Stimulated activated CD8-positive, alpha-beta memory T cell treated with anti-CD3 and anti-CD28 coated beads, Interleukin-7, amount 100 ng/mL, for 4 hours (primary cell): ENCODE measurements at places on chromosomes 3 and 15.

DNA sequence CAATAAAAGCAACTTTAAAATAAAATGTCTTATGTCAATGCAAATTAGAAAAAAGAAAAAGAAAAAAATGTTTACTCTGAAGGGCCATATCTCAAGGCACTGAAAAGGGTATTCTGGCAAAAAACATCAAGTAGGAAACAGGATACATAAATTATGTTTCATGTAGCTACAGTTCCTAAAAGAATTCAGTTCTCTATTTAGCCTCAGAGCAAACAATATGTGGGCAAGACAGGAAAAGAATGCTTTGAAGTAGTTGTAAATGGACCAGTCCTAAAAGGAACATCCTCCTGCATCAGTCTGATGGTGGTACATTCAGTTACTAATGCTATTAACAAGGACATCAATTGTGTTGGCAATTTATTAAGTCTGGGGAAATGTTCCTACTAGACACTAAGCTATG is 8.1 kb downstream of the COMMD2 start:
- DNase-seq, result no peak

DNA sequence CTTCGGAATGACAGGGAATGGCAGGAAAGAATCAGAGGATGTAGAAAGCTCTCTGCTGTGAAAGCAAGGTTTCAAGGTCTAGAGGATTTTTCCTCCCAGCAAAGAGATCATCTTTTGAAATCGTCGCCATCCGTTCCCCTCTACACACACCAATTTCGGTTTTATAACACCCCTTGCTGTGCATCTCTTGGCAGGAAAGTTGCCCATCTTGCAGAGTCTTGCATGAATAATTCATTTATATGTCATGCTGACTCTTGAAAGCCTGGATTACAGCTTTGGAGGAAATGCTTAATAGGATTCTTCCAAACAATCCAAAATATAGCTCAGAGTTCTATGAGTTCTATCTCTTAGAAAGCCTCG is 262.7 kb downstream of the CHL1 start:
- DNase-seq, result no peak

DNA sequence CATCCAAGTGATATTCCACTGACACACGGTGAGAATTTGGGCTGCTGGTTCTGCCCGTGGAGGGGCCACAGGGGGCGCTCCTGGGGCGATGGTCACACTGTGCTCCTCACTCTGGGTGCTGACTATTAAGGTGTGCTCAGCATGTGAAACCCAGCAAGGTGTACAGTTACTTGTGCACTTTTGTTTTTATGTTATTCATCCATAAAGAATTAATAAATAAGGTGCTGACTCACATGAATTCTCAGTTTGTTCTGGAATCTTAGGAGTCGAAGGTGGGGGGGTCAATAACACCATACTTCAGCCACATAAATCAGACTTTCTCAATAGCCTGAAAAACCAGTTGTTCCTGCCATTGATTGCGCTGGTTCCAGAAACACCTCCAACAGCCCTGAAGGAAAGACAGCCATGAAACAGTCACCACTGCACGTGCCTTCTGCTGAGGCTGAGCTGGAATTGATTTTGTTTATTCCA is 53.5 kb upstream of the SPATA12 start:
- DNase-seq, result no peak

DNA sequence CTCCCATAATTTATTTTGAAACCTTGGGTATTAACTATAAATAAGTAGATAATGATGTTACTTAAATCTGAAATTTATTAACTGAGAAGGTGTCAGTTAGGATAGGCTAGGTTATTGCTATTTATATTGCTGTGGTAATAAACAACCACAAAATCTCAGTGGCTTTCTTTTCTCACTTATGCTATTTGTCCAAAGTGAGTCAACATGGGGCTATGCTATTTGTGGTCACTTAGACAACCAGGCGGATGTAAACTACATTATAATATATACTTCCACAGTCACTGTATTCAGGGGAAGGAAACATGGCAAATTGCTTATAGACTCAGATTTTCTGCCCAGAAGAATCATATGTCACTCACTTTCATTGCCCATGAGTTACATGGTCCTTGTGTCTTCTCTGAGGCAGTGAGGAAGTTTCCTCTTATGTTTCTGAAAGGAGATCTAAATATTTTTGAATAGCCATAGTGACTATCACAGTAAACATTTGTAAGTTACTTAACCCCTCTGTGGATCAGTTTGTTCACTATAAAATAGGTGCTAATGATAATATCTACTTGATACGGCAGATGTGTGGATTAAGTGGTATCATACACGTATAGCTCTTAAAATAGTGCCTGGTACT is 19.8 kb downstream of the HMG20A start:
- no peak for DNase-seq

DNA sequence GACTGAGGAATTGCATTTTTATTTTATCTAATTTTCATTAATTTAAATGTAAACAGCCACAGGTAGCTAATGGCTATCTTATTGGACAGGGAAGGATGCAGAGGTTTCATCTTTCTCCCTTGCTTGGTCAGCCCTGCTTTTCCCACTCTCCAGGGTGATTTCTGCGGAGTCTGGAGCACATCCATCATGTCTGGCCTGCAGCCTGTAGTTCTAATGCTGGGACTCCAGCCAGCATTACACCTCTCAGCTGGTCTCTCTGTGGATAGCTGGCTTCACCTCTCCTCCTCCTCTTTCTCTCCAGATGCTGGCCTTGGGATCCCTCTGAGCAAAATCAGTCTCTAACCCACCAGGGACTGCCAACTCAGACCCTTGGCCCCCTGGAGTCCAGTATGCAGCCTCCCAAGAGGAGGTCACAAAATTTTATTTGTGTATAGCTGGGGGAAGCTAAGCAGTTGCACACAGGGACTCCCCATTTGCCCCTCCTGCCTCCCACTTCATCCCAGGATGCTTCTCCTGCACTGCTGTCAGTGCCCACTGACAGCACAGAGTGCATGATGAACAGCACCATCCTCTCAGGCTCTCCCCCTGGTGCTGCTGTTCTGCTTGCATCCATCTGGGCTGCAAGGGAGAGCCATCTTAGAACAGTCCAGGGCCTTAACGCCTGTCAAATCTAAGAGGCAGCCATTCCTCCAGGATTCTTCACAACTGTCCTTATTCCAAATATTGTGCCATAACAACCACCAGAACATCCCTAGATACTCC is 1.7 kb downstream of the BFSP2 start:
- DNase-seq, result no peak

GRCh38 chr3:99211309-99211708 is 309.8 kb upstream of the DCBLD2 start:
- no peak for DNase-seq

GRCh38 chr3:106172780-106173179 is 304.0 kb upstream of the CBLB start:
- no peak for DNase-seq

- DNase-seq, result no peak
Observed at GRCh38 chr3:185712337-185712736, 112.5 kb downstream of the IGF2BP2 start.

- no peak for DNase-seq
Observed at GRCh38 chr3:161851941-161852566, 355.4 kb downstream of the OTOL1 start.

- no peak for DNase-seq
Observed at GRCh38 chr3:59527493-59527892, 477.7 kb upstream of the CFAP20DC start.

- no peak for DNase-seq
Observed at GRCh38 chr15:92166029-92166428, 227.7 kb upstream of the ST8SIA2 start.

DNA sequence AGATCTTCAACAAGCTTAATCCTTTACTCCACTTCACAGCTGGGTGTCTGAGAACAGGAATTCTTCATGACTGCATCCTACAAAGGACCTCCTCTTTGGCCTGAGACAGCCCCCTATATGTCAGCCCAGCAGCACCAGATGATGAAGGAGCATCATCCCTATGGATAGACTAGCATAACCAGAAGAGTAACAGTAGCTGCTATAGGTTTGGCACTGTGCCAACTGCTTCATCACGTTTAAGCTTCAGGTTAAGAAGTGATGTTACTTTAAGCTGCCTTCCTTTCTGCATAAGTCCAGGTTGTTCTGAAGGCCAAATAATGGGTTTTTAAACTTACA is 50.6 kb downstream of the CMSS1 start:
- no peak for DNase-seq

- DNase-seq, result no peak
Observed at GRCh38 chr15:96262097-96262496, 68.4 kb upstream of the NR2F2 start.

DNA sequence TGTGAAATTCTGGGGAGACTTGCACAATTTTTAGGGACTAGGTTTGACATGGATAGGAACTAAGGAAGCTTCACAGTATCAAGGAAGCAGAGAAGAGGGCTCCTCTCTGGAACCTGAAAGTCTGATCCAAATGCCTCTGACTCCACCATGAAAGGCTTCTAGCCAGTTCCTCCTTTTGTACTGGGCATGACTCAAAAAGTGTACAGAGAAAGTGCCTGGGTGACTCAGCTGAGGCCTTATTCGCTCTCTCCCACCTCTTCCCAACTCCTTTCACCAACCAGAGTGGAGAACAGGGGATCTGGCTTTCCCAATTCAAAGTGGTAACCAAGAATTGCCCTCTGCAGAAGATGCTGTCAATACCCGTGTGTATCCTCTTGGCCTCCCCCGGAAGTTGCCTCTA is 342.9 kb upstream of the PROK2 start:
- DNase-seq, result no peak

DNA sequence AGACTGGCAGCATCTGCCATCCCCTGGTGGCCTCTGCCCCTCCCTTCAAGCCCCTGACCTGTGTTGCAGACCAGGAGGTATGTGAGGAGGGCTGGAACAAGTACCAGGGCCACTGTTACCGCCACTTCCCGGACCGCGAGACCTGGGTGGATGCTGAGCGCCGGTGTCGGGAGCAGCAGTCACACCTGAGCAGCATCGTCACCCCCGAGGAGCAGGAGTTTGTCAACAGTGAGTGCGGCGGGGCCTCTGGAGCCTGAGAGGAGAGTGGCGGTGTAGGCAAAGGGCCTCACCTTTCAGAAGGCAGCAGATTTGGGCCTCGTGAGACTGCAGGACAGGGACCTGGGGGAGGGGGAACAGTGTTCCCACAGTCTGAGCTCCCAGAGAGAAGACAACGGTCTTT is 24.0 kb downstream of the HAPLN3 start:
- no peak for DNase-seq

GRCh38 chr15:38176155-38176554 is 76.5 kb upstream of the SPRED1 start:
- no peak for DNase-seq

- no peak for DNase-seq
Observed at GRCh38 chr3:45826908-45827307, 15.0 kb downstream of the LZTFL1 start.

- DNase-seq, result no peak
Observed at GRCh38 chr3:47715928-47716327, 65.8 kb downstream of the SMARCC1 start.

DNA sequence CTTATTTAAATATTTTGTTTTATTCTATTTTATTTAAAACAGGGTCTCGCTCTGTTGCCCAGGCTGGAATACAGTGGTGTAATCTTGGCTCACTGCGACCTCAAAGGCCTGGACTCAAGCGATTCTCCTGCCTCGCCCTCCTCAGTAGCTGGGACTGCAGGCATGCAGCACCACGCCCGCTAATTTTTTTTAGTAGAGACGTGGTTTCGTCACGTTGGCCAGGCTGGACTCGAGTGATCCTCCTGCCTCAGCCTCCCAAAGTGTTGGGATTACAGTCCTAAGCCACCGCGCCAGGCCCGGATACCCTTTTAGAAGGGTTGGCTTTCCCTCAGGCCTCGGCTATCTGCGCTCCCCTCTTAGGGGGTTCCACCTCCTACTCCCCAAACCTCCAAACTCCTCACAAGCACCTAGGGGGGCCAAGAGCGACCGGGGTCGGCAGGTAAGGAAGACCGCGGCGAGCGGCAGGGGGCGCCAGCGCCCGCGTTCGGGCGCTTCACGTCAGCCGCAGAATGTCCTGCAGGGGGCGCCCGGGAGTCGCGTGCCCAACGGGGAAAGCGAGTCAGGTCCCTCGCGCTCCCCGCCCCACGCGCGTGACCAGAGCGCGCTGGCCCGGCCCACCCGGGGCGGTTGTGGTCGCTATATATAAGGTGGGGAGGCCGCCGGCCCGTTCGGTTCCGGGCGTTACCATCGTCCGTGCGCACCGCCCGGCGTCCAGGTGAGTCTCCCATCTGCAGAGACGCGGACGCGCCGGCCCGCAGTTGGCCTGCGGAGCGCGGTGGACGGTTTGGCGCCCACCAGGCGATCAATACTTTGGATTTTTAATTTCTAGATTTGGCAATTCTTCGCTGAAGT is 51.8 kb upstream of the GATM start:
- peak; percentile 50 for DNase-seq

- DNase-seq, result no peak
Observed at GRCh38 chr3:161475905-161476304, 20.7 kb upstream of the OTOL1 start.

- no peak for DNase-seq
Observed at GRCh38 chr3:159627229-159627628, 361.4 kb upstream of the IL12A start.

DNA sequence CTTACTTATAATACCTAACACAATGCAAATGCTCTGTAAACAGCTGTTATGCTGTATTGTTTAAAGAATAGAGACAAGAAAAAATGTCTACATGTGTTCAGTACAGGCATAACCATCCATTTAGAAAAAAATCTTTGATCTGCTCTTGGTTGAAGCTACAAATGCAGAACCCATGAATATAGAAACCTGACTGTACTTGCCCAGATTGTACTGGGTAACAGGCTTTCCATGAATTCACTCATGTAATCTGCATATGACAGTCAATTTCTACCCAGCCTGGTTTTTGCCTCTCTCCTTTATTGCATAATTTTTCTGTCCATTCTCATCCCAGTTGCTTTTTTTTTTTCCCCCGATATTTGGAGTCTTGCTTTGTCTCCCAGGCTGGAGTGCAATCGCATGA is 62.6 kb upstream of the ETV5 start:
- no peak for DNase-seq

- no peak for DNase-seq
Observed at GRCh38 chr3:187257471-187257870, 34.1 kb downstream of the MASP1 start.

DNA sequence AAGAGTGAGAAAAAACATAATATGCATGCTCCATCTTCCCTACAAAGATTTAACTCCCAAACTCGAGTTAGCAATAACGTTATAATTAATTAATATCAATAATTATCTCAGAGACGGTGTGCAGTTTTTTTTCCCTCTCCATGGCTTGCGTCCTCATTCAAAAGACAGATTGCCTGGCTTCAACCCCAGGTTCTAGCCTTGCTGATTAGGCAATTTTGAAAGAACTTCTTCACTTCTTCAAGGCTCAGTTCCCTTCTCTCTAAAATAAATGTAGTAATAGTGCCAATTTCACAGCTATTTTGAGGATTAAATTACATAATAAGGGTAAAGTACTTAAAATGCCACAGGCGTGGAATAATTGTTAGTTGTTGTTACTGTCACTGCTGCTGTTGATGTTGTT is 876.1 kb upstream of the GBE1 start:
- no peak for DNase-seq
